Vagina (tissue), 2 donors: ENCODE measurements at places on chromosomes 6 and 20.

GRCh38 chr6:63816401-63816981 is 180.9 kb downstream of the PHF3 start:
- no peak for DNase-seq

GRCh38 chr6:36334832-36335459 is 1.7 kb downstream of the BNIP5 start:
- no peak for DNase-seq

DNA sequence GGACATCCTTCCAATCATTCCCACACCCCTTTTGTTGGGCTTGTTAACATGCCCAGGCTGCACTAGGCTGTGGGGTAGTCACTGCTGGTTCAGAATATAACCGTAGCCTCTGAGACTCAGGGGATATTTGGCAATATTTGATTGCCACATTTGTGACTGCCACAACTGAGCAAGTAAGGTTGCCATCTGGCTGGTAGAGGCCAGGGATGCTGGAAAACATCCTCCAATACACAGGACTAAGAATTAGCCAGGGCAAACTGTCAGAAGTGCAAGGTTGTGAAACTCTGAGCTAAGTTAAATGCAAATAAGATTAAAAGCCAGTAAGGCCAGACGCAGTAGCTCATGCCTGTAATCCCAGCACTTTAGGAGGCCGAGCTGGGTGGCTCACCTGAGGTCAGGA is 112.0 kb downstream of the ZMYND8 start:
- no peak for DNase-seq

- DNase-seq = no peak
Measured at GRCh38 chr6:44381739-44382138, 5.8 kb upstream of the CDC5L start.

DNA sequence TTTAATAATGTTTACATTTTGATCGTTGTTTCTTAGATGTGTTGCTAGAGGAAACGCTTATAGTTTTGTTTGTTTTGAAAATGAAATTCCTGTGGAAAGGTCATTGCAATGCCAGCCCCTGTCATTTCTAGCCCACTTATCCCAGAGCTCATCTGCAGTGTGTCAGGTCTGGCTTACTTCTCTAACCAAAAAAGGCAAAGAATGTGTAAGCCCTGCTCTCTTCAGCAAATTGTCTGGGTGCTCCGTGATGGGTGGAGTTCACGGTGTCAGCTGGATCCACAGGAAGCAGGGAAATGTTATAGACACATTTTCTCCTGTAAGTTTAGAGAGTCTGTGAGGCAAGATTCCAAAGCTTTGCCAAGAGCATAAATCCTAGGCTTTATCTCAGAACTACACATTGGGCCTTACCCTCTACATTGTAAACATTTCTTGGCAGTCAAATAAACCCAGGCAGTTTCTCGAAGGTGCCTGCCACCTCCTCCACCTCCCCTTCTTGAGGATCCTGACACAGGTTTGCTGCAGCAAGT is 50.9 kb downstream of the RPRD1B start:
- no peak for DNase-seq

- DNase-seq = no peak
Measured at GRCh38 chr6:167200806-167201205, 43.0 kb upstream of the GPR31 start.

DNA sequence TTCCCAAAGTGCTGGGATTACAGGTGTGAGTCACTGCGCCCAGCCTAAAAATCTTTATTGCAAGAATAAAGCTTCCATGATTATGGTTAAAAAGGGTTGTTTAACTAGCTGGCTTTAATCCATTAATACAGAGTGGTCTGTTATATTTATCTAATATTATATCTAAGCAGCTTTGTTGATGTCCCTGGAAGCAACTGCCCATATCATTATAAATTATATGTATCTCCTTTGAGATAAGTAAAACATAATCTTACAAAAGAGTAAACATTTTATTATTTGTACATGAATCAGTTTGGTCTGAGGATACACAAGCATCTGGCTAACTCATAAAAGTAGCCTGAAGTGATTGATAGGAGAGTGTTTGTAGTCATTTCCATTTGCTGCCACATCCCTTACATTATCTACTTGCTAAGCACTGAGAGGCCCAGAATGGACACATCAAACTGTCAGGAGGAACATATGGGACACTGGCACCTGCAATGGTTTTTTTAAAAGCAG is 46.9 kb downstream of the TRAF3IP2 start:
- DNase-seq = no peak

DNA sequence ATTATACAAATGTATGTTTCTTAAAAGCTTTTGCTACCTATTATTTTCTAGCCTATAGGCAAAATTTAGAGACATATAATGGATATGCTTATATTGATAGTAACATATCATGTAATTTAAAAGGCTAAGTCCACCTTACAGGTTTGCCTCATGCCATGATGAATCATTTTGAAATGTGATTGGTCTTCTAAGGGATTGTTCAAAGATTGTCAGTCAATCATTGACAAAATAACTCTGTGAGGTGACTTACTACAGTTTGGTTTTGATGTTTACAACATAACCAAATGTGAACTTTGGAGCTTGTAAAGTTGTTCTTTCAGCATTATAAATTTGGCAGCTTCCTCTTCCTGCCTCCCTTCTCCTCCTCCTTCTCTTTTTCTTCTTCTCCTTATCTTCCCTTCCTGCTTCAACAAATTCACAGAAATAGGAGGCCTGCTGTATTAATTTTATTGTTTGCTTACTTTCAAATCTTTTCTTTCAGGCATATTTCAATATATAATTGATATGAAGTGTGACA is 39.7 kb upstream of the ZFP64 start:
- DNase-seq = no peak

DNA sequence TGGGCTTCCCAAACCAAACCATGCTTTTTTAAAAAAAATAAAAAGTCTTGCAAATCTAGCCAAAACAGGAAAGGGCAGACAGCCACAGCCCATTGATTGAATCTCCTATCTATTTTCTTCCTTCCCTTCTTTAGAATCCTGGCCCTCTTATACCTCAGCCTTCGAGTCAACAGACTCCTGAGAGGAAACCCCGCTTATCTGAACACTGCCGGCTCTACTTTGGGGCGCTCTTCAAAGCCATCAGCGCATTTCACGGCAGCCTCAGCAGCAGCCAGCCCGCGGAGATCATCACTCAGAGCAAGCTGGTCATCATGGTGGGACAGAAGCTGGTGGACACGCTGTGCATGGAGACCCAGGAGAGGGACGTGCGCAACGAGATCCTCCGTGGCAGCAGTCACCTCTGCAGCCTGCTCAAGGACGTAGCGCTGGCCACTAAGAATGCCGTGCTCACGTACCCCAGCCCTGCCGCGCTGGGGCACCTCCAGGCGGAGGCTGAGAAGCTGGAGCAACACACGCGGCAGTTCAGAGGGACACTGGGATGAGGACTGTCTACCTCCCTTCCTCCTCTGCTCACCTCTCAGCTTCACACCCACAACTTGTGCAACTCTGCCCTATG is 10.1 kb upstream of the RTF2 start:
- no peak for DNase-seq

DNA sequence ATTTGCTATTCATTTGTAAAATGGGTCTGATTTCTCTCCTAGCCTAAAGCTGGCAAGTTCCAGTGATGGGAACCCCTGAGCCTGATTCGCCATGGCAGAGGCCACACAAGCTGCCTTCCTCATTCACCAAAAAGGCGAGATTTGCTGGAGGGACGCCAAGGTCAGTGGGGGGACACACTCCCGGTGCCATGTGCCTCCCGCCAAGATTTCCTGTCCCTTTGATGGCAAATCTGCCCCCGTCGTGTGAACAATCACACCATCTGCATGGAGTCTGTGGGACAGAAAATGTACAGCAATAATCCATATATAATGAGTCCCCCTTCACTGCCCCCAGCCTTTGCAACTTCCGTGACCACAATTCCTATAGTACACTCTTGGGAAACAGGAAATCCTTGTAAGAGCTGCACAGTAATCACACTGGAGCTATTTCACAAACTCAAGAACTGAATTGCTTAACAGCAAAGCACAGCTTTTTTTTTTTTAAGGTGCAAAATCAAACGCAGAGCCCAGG is 15.7 kb upstream of the IGF2R start:
- DNase-seq = no peak
